ENCODE measurements at places on chromosomes 12 and 14.
A peak's percentile ranks its signal among the peaks of the same experiment; 100 is the strongest.

DNA sequence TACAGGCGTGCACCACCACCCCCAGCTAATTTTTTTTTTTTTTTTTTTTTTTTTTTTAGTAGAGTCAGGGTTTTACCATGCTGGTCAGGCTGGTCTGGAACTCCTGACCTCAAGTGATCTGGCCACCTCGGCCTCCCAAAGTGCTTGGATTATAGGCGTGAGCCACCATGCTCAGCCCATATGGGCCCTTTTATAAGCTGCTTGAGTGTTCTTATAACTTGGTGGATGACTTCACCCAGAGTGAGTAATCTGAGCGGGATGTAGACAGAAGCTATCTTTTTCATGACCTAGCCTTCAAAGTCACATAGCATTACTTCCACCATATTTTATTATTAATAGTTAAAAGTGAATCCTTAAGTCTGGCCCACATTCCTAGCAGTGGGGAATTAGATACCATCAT is 16.4 kb downstream of the BBOF1 start:
- no peak for DNase-seq

DNA sequence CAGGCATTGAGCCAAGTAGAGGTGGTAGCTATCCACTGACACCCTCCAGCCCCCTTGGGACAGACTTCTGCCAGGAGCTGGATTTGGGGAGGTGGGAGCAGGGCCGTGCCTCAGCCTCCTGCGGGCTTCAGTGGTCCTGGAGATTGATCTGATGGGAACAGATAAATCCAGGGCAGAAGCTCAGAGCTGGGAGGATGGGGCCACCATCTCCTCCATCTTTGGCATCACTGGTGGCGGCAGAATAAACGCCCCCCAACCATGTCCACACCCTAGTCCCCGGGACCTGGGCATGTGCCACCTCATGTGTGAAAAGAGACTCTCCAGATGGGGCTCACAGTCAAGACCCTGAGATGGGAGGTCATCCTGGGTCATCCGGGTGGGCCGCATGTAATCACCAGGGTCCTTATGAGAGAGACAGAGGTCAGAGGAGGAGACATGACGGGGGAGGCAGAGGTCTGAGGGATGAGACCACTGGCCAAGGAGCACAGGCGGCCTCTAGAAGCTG is 209.6 kb upstream of the RTL1 start:
- DNase-seq: no peak

GRCh38 chr12:5391653-5392052 is 40.3 kb upstream of the NTF3 start:
- no peak for DNase-seq

- no peak for DNase-seq
These were observed 10.8 kb upstream of the GPRC5A start for GRCh38 chr12:12880537-12880936.

GRCh38 chr14:101469382-101470247 is 91.7 kb upstream of the DIO3 start:
- DNase-seq: no peak

DNA sequence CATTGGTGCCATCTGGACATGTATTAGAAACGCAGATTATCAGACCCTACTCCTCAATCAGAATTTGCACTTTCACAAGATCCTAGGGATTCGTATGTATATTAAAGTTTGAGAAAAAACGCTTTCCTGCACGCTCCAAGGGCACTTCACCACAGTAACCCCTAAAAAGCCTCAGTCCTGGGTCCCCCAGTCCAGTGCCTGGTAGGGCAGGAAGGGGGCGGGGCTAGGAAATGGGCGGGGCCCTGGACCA is 369 bp downstream of the DEPDC4 start:
- peak; percentile 90 for DNase-seq

GRCh38 chr12:100591979-100592378 is 18.5 kb downstream of the GAS2L3 start:
- no peak for DNase-seq

DNA sequence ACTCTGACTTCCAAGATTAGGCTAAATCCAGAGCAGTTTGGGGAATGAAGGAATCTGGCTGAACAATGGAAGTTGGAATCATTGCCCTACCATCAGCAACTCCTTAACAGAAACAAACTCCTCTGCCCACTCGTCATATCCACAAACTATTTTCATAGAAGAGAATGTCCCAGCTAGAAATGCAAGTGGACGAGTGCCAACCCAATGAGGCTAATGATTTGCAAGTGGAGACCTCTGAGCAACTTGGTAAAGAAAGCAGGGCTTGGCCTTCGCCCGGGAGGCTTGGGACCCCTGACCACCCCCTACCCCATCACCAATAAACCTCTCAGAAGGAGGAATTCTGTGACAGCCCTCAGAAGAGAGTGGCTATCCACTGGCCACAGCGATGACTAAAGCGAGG is 40.0 kb upstream of the DDX11 start:
- DNase-seq: peak; percentile 43

GRCh38 chr12:54425702-54426101 is 6.6 kb upstream of the ITGA5 start:
- no peak for DNase-seq

- peak; percentile 87 for DNase-seq
These were observed 252.3 kb downstream of the EFCAB11 start for GRCh38 chr14:89702073-89702875.

DNA sequence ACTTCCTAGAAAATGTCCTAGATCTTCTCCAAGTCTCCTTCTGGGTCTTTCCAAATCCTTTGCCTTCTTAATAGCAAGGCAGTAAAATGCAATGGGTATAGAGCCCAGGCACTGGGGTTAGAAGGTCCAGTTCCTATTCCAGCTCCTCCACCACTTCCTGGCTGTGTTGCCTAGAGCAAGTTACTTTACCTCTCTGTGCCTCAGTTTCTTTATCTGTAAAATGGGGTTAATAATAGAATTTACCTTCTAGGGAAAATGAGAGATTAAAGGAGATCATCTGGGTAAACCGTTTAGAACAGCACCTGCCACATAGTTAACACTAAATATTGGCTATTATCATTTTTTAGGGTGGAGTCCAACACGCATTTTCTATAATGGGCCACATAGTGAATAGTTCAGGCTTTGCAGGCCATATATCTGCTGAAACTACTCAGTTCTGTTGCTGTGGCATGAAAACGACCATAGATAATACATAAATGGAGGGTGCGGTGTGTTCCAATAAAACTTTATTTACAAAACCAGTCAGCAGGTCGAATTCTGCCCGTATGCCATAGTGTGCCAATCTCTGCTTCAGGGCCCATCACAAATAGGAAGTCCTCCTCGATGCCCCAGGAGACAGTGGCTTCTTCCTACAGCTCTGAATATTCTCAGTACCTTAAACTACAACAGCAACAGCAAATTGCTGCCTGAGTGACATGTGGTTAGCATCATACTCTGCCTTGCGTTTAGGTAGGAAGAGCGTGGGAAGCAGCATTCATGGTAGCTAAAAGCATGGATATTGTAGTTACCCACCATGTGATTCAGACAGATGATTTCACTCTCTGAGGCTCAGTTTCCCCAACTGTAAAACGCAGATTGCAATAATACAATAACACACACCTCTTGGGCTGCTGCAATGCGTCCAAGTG is 60.9 kb downstream of the SVOP start:
- DNase-seq: no peak

DNA sequence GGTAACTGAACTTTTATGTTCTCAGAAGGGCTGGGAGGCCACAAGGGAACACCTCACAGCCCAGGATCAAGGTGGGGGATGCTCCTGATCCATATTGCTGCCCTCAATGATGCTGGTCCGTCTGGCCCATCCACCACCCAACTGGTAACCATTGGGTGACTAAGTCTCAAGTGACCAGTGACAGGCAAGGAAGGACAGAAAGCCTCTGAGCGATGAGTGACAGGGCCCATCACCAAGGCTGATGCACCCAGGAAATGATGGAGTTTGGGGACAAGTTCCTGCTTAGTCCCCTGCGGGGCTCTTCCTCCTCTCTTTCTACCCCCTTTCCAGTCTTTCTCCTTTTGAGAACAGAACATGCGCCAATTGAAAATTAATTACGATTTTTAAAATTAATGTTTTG is 2.6 kb upstream of the MMP19 start:
- DNase-seq: no peak

DNA sequence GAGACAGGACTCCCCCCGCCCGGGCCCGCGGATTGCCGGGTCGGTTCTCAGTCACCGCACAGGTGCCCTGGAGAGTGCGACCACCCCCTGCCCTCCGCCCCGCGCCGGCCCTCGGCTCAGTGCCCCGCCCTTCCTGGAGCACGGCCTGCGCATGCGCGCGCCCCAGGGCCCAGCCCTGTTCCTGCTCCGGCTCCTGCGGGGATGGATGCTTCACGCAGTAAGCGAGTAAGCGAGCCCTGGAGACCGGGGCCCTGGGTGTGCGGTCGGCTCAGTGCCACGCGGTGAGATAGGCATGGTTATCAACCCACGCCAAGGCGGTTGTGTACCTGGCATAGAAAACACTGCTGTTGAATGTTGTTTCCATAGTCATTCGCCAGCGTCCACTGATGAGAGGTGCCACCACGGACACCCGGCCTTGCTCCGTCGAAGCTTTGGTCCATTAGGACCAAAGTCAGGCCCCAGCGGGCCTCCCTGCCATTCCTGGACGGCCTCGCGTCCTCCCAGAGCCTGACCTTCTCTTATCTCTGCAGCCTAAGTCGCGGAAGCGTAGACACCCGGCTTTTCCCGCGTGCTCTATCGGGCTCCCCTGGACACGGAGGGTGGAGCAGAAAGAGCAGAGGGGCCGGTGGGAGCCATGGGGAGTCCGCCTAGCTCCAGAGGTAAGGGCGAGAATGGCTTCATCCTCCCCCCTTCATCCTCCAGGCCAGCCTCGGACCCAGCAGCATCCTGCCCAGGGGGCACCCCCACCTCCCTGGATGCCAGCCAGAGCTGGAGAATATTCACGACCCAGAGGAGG is 90.6 kb downstream of the PAPOLA start:
- no peak for DNase-seq

- DNase-seq: no peak
These were observed 117.1 kb downstream of the NAV3 start for GRCh38 chr12:77947746-77948145.

DNA sequence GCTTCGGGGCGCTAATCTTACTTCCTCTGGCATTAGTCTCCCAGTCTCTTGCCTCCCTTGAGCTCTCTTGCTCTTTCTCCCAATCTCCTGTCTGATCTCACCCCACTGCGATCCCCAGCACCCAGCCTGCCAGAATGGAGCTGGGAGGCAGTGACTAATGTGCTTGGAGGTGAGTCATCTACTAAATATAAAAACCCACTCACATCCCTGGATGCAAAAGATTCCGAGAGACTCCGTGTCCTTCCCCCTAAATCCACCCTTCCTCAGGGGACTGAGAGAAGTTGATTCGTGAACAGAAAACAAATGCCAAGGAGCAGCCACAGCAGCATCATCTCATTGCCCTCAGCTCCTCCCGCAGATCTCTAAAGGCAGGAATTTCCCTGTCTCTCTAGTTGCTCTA is 45.7 kb upstream of the KCNA5 start:
- DNase-seq: peak; percentile 53

DNA sequence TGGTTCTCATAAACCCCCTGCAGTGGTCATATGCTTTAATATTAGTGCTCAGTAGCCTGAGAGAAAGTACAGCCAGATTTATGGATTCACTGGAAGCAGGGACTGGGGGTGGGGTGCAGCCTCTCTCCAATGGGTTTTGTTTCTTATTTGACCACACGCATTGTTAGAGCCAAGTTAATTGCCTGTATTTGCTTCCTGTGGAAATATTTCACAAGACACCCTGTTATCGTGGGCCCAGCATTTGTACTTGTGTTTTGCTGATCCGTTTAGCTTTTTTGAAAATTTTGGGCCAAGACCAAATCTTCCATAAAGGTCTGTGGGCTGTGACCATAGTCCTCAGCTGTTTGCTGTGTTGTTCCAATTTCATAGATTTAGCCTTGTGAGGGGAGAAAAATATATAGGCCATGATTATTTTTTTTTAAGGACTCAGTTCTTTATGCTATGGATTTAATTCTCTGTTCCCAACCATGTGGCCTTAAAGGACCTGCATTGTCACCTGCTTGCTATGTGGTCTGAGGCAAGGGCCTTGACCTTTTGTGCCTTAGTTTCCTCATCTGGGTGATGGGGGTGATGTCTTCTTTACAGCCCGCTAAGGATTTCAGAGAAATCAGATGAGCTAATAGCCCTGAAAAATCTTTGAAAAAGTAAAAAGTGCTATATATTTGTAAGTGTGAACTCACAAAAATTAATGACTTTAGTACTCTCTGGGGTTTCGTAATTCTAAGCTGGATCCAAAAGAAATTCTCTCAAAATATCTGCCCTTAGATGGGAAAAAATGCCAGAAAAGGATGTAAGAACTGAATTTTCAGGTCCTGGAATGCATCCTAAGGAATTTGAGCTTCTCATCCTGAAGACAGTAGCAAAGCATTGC is 370.2 kb downstream of the DPF3 start:
- no peak for DNase-seq

GRCh38 chr12:57143454-57143853 is 4.0 kb downstream of the LRP1-AS start:
- DNase-seq: no peak

DNA sequence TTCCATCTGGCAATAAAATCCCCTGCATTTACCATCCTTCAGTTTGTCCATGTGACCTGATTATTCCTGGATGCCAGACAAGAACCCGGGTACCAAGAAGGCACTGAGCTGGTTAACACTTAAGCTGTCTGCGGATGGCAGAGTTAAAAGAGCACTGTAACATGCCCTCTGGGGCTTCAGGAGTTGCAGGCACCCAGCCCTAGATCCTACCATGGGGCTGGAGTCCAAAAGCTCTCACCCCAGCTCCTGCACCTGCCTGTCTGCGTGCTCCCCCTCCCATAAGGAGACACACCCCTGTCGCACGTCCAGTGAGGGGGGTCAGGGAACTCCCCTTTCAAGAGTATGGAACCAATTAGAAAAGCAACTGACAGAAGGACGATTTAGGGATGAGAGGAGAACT is 14.6 kb upstream of the FBXO34 start:
- DNase-seq: no peak

- no peak for DNase-seq
These were observed 1.3 kb upstream of the TSFM start for GRCh38 chr12:57781244-57781643.

GRCh38 chr12:122199484-122200355 is 3.8 kb upstream of the B3GNT4 start:
- no peak for DNase-seq

GRCh38 chr12:25723921-25724491 is 170.9 kb upstream of the LMNTD1 start:
- peak; percentile 43 for DNase-seq

GRCh38 chr12:80627782-80628181 is 79.7 kb upstream of the MYF6 start:
- DNase-seq: no peak

DNA sequence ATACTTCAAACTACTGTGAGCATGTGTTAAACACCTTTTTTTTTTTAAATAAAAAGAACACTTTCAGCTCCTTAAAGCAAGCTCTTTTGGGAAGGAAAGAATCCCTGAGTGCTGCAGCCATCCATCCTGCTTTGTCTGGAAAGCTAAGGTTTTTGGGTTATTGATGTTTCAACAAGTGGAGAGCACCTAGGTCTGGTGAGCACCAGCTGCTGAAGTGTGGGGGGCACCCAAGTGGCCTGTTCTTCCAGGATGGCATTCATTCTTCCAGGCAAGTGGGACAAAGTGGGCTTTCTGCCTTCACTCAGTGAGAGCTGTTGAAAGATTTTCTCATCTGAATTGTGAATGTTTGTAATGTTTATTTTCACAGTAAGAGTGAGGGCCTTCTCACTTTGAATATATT is 49.9 kb downstream of the BORCS5 start:
- DNase-seq: no peak

Data from lower leg skin (tissue), 4 donors.